Caco-2 (cell line): ENCODE measurements at places on chromosomes 11 and 22.

DNA sequence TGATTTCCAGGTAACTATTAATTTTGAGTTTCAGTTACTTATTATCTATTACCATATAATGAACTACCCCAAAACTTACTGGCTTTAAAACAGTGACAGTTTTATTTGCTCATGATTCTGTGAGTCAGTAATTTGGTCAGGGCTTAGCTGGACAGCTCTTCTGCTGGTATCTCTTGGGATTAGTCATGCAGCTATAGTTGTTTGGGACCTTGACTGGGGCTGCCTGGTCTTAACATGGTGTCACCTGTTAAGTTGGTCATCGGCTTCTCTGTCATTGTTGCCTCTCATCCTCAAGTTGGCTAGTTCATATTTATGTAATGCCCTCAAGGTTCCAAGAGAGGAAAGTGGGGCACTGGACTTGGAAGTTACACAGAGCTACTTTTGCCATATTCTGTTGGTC lies 177.5 kb downstream of the TMEM135 start:
- DNase-seq, result no peak

- no peak for DNase-seq
Observed at GRCh38 chr11:77121876-77122575, 6.0 kb upstream of the MYO7A start.

GRCh38 chr11:107928767-107929507 lies 689 bp downstream of the RAB39A start:
- no peak for DNase-seq

DNA sequence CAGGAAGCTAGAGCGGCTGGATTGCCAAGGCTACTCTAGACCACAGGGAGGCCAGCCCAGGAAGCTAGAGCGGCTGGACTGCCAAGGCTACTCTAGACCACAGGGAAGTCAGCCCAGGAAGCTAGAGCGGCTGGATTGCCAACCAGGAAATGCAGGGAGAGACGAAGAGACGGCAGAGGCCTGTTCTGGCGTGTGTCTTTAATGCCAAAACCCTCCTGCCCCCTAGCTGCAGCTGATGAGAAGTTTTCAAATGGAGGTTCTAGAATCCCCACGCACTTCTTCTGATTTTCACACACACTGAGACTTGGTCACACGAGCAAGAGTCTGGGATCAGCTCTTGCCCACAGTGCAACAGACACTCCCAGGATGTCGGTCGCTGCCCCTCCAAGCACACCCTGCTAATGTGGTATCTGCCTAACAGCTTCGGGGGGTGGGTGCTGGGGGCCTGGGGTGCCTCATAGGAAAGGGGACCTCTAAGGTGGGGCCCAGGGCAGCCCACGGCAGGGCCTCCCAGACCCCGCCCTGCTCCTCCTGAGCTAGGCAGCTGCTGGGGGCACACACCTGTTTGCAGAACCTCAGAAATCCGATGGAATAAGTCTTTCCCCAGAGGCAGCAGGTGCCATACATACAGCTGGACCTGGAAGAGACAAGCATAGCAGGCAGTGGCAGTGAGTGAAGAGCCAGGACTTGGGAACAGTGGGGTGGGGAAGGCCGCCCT lies 28.5 kb downstream of the MAFF start:
- peak; percentile 32 for DNase-seq

DNA sequence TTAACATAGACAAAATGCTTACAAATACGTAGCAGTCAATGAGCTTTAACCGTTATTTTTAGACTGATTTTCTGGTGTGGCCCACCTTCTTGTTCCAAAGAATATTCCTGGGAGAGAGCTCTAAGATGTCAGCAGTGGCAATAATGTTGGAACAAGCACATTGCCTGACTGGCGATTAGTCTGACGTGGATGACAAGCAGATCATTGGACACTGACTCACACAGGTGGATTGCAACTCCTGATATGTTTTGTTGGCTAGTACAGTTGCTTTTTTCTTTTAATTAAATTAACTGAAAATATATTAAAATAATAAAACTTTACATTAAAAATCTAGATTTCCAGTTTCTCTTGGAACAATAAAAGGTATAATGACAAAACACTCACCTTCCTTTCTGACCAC lies 78.0 kb downstream of the TENM4 start:
- DNase-seq, result no peak

DNA sequence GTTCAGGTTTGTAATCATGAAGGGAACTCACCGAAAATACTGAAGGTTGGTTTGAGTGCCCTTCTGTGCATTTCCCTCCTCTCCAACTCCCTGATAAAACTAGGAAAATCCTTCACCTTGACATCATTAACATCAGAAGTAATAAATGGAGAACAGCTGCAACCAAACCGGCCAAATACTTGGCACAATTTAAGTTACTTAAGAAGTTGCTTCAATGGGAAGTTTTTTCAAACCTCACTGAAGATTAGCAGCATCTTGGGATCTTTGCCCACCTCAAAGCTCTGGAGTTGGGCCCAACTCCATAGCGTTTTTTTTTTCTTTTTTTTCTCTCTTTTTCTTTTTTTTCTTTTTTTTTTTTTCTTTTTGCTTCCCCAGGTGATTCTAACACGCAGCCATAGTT lies 784.8 kb downstream of the KCNA4 start:
- DNase-seq, result no peak

GRCh38 chr11:123178186-123178585 lies 16.9 kb downstream of the CLMP start:
- DNase-seq, result no peak

- no peak for DNase-seq
Observed at GRCh38 chr11:68498903-68499883, 38.6 kb downstream of the PPP6R3 start.

- DNase-seq, result no peak
Observed at GRCh38 chr11:35980686-35981390, 37.0 kb downstream of the LDLRAD3 start.

DNA sequence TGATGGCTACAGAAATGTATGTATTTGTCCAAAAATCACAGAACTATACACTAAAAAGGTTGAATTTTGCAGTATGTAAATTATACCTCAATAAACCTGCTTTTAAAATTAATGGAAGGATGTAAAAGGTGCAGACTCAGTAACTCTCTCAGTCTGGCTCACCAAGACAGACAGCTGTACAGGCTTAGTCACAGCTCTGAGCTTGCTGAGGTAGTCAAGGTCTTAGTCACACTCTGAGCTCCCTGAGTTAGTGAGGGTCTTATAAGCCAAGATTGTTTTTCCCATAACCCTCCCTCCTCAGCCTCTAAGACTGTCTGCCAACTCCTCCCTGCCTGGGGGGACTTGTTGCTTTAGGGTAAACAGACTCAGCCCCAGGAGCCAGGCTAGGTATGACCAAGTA lies 59.3 kb upstream of the IZUMO1R start:
- no peak for DNase-seq
